ENCODE measurements at places on chromosomes 3 and 15.

DNA sequence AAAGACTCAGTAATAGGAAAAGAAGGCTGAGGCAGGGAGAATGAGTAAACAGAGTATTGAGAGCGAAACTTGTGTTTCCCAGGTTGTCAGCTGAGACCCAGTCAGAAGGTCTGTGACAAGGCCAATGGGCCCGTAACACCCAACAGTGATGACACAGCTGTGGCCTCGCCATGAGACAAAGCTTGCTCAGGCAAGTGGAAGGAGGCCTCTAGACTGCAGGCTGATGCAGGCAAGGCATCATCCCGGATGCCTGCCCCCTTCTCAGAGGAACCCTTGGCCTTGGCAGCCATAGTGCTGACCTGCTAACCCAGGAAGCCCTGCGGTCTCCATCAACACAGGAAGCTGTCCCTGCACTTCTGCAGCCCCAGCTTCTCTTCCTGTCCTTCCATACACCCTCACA lies 15.4 kb downstream of the RAB6B start:
- no peak for DNase-seq

DNA sequence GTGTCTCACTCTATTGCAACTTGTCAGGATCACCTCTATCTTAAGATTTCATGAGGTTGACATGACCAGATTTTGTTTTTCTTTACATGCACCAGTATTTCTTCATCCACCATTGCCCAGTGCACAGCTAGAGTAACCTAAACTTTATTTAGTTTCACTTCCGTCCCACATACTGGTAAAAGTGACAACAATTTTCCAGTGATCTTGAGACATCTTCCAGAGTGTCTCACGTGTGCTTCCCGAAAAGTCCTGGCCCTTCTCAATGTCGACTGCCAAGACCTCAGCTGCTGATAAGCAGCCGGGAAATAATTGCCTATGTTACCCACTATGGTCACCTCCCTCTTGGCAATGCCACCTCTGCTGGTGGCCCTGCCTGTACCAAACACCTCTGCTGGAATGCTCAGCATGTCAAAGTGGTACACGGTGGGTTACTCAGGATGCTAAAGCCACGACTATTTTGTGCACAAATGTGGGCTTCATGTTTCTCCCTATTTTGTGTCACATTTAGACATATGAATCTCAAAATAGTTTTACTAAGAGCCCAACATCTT lies 379.7 kb upstream of the TGFBR2 start:
- DNase-seq, result no peak

DNA sequence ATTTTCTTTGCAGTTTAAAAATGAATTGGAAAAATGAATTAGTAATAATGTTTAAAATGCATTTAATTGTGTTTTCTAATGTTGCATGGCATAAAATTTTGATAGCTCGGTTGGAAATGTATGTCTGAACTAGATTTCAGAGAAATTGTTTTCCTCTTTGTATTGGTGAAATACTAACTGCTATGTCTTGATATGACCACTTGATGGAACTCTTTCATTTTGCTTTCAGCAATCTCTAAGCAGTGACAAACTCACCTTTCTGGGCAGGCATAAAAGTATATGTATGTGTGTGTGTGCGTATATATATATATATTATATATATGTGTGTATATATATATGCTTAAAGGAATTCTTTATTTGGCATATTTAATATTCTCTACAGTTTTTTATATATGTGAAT lies 239.3 kb upstream of the ZNF717 start:
- DNase-seq, result no peak

DNA sequence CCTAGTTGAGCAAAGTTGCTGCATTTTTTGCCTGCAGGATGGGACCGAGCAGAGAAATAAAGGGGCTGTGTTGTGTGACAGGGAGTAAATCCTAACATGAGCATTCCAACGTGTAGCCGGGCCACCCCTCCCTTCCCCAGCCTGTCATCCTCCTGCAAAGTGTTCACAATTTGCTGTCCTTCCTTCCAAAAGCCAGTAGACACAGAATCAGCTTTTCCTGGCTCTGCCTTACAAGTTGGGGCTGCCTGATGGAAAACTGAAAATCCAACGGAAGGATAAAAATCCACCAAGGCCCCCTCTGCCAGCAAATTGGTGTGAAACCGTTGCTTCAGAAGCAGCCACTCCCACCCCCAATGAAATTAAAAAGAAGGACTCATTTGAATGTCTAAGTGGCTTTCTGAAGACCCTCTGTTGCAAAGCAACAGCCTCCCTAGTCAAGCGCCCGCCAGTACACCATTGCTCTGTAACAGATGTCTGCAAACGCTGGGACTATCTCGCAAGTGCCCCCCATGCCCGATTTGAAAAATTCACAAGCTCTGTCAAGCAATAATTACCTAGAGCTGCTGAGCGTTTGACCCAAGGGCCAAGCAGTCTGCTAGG lies 665 bp downstream of the FRMD4B start:
- no peak for DNase-seq

GRCh38 chr3:195873971-195874370 lies 34.4 kb downstream of the TNK2 start:
- DNase-seq, result no peak

- no peak for DNase-seq
Measured at GRCh38 chr3:37558580-37558979, 303.1 kb upstream of the CTDSPL start.

DNA sequence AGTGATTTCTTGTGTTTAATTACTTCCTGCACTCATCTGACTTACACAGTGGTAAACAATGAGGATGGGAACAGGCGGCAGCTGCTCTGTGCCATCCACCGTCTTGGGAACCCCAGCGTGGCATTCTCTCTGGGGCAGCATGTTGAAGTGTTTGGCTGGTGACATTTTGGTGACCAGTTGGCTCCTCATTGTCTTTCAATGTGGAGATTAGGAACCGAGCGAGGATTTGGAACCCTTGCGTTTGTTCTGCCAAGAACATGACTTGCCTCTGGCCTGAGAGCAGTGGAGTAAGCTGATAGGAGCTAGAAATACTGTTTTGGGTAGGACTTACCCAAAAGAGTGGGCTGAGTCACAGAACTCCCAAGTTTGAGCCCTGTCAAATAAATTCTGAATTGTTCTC lies 88.8 kb downstream of the IGF1R start:
- DNase-seq, result no peak

DNA sequence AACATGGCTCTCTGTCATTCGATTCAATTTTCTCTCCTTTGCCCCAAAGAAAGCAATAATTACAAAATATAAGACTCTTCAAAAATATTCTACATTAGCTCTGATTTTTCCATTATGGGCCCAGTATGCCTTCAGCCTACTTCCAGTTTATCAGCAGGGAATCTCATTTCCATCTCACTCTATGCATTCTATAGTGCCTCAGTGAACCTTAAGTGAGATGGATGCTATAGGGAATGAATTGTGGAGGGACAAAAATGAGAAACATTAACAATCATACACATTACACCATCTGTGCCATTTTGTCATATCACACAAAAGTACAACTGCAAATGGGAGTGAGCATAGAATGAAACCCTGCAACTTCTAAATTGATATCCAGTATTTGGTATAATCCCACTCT lies 50.7 kb upstream of the TSPAN3 start:
- no peak for DNase-seq

DNA sequence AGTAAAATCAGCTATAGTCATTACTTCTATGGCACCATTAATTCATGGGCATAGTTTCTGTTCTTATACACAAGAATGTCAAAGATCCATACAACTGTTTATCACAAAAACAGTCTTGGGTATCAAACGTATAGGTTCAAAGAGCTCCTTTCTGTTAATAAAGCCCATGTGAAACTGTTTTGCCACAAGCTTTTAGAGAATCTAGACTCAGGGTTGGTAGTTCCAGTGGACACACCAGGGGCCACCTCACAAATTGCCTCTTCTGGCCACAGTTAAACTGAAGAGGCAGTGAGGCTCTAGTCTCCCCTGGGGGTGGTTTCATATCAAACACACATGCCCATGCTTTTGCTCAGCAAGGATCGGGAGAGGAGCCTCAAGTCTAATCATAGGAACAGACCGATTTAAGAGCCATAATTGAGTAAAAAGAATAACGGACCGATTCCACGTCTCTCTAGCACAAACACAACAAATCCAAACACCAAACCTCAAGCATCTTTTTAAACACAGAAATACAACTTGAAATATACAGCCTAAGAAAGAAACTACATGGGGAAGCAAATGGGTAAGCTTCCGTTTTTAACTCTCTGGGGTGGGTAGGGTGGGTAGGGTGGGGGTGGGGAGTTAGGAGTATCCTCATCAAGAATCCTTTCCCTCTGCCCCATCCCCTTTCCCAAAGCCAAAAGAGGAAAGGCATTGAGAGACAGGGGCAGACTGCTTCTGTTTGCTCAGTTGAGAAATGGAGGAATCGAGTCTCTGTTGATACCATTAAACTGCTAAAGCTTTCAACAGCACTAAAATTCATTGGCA lies 443.3 kb downstream of the MAGI1 start:
- no peak for DNase-seq

- DNase-seq, result no peak
Measured at GRCh38 chr3:123186695-123187094, 15.0 kb upstream of the SEC22A start.

GRCh38 chr3:46593979-46594378 lies 18.3 kb upstream of the FAM240A start:
- no peak for DNase-seq

- DNase-seq, result no peak
Measured at GRCh38 chr15:89770041-89770440, 6.1 kb upstream of the MESP2 start.

- DNase-seq, result no peak
Measured at GRCh38 chr3:36652104-36652503, 112.2 kb downstream of the DCLK3 start.

- DNase-seq, result no peak
Measured at GRCh38 chr3:46406788-46407611, at the start of the genes CCR5AS and CCRL2. Gene CCR5AS, minus strand, starts transcription at chr3:46407066. Gene CCRL2, plus strand, starts transcription at chr3:46407259. Its CDS starts 821 bp downstream, at chr3:46408080.

DNA sequence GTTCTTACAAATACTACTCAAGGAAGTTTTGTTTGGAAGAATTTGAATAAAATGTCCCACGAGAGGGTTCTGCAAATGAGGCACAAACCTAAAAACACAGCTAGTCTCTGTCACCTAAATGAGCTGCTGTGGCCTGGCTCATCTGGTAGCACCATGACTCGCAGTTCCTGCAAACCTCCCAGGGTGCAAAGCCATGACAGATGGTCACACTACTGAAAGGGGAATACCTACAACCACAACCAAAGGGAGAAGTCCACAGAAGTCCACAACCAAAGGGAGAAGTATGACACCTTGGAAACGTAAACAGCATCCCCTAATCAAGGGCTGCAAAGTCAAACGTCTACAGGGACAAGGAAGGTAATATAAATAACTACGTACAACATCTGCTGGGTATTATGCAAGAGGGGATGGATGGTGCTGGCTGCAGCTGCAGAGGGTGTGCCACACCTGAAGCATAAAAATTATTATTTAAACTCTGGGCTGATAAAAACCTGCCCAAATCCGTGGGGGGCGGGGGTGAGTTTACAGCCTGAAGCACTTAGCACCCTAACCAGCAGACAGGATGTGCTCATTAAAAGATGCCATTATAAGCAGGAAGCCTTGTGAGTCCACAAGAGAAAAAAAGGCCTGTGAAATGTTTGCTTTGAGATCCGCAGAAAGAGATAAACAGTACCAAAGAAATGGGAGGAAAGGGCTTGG lies 184.0 kb downstream of the MAGI1 start:
- DNase-seq, result no peak

- no peak for DNase-seq
Measured at GRCh38 chr15:58241872-58242271, 103.7 kb downstream of the AQP9 start.

DNA sequence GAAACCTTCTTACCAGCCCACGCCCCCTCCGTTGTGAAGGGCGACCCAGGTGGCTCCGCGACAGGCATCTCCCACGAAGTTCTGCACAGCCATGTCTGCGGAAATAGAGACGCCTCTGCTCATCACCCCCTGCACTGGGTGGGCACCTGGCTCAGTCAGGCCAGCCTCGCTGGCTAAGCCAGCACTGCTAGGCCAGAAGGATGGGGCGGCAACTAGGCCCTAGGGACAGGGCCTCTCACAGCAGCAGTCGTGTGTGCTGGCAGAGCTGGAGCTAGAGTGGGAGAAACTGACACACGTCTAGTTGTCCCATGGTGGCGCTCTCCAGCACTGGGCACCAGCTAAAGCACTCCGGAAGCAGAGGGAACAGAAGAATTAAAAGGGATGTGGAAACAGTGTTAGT lies 12.5 kb upstream of the ZXDC start:
- DNase-seq, result no peak

DNA sequence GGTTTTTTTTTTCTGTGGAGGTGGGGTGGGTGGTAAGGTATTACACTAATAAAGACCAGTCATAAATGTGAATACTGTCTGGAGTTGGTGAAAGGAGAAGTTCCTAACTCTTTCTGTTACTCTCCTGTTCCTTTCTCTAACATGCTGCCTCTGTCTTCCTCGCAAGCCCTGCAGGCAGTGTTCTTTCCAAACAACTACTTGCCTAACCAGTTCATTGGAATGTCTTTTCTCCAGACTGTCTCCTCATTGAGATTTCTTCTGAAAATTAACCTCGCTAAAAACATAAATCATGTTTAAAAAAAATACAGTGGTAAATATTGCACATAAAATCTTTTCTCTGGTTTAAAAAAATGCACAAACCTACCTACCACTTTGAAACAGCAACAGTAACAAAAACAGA lies 135.2 kb downstream of the TP63 start:
- no peak for DNase-seq

DNA sequence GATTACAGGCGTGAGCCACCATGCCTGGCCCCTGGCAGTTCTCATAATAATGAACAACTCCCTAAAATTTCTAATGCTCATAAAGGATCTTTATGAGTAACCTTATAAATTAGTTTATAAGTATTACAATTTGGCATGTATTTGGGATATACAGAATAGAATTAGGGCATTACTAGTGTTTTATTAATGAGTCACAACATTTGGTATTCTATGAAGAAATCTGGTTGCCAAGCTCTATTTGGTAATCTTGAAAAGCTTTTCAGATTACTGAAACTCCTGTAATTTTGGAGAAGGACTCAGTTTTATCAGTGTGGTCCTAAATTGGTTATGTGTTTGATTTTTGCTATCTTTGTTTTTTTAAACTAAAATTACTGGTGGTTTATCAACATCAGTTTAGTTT lies 45.8 kb downstream of the TM6SF1 start:
- no peak for DNase-seq

DNA sequence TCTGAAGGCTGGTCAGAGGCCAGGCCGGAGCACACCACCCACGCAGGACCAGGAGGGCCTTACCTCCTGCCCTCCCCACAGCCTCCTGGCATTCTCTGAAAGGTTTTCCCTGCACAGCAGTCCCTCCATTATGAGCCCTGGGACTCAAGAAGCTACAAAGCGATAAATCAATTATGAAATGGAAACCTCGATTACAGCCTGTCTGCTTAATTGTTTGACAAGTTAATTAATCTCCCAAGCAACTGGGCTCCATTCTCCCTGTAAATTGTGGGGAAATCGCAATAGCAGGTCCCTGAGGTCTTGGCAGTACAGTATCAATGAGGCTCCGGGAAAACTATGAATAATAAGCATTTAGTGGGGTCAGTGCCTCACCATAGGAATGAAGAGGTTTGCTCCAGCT lies 683.5 kb downstream of the NTRK3 start:
- no peak for DNase-seq

GRCh38 chr3:143122608-143123352 lies 3.2 kb downstream of the CHST2 start:
- DNase-seq, result no peak

GRCh38 chr15:100112636-100113305 lies 229.0 kb downstream of the ADAMTS17 start:
- no peak for DNase-seq

GRCh38 chr3:16242177-16242576 lies 22.6 kb downstream of the DPH3 start:
- DNase-seq, result no peak

- no peak for DNase-seq
Measured at GRCh38 chr3:55549177-55549576, 62.1 kb upstream of the WNT5A start.

- no peak for DNase-seq
Measured at GRCh38 chr15:82803793-82804574, 1.9 kb downstream of the FSD2 start.
